NCI-H1417 treated with DMSO at 0.1 percent for 48 hours (cell line): ENCODE measurements at places on chromosomes 12 and 14.
A peak's percentile ranks its signal among the peaks of the same experiment; 100 is the strongest.

- peak; percentile 28 for DNase-seq
Observed at GRCh38 chr12:4276524-4277204, 3.1 kb downstream of the CCND2 start.

DNA sequence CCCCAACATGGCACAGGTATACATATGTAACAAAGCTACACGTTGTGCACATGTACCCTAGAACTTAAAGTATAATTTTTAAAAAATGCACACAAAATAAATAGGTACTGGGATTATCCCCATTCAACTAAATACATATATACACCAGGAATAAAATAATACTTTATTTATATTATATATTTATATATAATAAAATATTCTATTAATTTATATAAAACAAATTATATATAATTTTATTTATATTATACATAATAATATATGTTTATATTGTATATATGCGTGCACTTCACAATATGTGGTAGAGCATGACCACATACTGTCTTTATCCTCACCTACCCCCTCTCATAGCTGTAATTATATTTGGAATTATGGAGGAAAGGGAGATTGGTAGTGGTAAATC lies 119.1 kb upstream of the TMEM260 start:
- no peak for DNase-seq

- DNase-seq, result no peak
Observed at GRCh38 chr14:20429801-20430669, 5.9 kb downstream of the KLHL33 start.

GRCh38 chr12:29152223-29152868 lies 3.3 kb downstream of the FAR2 start:
- no peak for DNase-seq

GRCh38 chr14:52949711-52950409 lies 990 bp downstream of the FERMT2 start:
- DNase-seq, result peak; percentile 40

- DNase-seq, result no peak
Observed at GRCh38 chr14:79502751-79503148, 708.6 kb downstream of the DIO2 start.

DNA sequence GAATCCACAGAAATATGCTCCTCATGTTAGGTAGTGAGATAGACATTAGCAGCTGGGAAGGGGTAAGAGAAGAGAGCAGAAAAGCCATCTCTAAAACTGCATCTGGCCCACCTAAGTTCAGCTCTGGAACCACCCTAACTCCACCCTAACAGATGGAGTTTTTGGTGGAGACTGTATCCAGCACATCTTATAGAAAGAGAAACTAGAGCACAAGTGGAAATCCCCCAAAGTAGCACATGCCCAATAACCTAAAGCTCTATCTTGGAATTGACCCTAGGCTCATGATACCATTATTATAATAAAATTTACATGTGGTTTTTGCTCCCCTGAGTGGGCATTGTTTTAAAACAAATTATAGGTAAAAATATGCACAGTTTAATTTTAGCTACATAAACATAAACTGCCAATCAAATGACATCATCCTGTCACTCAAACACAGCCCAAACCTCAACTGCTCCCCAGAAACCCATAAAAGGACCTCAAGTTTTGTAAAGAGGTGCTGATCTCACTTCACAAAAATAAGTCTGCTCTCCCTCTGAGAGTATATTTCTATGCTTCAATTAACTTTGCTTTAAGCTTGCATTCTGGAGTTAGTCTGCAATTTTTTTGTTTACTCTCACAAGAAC lies 206.4 kb downstream of the PIK3C2G start:
- DNase-seq, result no peak

GRCh38 chr12:22856178-22856577 lies 231.2 kb downstream of the ETNK1 start:
- peak; percentile 29 for DNase-seq

DNA sequence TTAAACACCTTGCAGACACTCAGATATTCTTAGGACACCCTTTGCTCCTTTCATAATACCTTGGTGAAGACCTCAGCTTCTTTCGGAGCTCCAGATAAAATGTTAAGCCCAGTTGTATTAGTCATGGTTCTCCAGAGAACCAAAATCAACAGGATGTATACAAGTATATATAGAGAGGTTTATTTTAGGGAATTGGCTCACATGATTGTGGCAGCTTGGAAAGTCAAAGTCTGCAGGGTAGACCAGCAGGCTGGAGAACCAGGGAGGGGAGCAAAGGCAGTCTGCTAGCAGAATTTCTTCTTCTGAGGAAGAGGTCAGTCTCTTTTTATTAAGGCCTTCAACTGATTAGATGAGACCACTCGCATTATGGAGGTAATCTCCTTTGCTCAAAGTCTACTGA lies 6.9 kb upstream of the IGF1 start:
- no peak for DNase-seq

DNA sequence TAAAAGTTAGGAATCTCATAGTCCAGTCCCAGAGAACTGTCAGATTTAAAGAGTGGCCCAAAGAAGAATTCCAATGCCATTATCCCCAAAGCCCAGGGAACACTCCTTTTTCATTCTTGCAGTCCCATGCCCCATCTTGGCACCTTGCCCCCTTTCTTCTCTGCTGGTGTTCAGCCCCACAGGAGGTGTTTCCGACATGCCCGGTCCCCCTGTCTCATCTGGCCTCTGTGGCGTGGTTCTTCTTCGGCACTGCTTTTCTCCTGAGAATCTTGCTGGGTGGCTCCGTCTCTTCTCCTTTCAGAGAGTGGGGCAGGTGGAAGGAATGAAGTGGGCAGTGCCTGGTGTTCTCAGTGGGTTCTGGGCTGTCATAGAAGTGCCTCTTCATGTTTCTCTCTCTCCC lies 64.7 kb downstream of the VCPKMT start:
- no peak for DNase-seq

DNA sequence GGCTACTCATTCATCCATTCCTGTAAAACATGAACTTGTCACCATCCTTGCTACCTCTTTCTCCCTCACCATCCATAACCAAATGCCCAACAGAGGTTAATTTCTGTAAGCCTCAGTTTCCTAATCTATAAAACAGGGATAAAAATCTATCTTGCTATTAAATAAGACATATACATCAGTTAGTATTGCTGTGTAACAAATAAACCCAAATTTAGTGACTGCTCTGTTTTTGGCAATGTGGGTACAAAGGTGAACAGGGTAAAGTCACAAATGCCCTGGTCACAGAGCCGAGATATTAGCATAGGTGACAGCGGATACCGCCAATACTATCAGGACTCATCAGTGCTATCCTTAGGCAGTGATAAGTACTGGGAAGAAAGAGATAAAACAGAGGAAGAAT lies 3.6 kb upstream of the FBXO21 start:
- DNase-seq, result no peak

DNA sequence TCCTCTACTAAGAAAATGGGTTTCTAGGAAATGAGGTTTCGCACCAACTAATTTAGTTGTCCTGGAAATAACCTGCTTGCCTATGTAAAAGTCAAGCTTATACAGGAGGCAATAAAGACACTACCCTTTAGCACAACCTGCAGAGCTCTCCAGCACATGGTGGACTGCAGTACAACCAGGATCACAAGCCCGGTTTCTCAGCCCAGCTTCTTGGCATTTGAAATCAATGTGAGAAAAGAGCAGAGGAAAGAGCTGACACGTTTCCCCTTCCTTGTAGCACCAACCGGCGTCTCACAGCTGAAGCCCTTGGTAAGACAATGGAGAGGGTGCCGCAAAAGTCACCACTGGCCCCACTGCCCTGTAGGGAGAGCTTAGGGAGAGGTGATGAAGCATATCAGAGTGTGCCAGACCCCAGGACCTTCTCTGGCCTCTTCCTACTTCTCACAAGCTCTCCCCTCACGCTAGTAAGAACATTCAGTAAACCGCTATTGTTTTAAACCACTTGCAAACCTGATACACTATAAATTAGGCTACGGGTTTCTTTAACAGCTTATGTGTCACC lies 8.6 kb downstream of the SPTLC2 start:
- no peak for DNase-seq

GRCh38 chr12:132803888-132804287 lies 24.8 kb downstream of the GOLGA3 start:
- no peak for DNase-seq

GRCh38 chr12:94594443-94594825 lies 55.9 kb downstream of the TMCC3 start:
- DNase-seq, result no peak
